Naive thymus-derived CD4-positive, alpha-beta T cell (primary cell): ENCODE measurements at places on chromosomes 11 and 22. TPM values are rescaled to one million over a fixed set of nuclear protein-coding genes. Genes with fewer than 3 reads are reported as not detected.
A peak's percentile ranks its signal among the peaks of the same experiment; 100 is the strongest.

The CHORDC1 gene
- 77.3 TPM for total RNA-seq

- DNase-seq = no peak
These were observed 17.8 kb downstream of the CHORDC1 start for GRCh38 chr11:90204832-90205646.

GRCh38 chr22:42881982-42882656, 25.0 kb upstream of the ARFGAP3 start:
- no peak for DNase-seq

GRCh38 chr11:119352857-119353260, 6.4 kb upstream of the MFRP start:
- no peak for DNase-seq

DNA sequence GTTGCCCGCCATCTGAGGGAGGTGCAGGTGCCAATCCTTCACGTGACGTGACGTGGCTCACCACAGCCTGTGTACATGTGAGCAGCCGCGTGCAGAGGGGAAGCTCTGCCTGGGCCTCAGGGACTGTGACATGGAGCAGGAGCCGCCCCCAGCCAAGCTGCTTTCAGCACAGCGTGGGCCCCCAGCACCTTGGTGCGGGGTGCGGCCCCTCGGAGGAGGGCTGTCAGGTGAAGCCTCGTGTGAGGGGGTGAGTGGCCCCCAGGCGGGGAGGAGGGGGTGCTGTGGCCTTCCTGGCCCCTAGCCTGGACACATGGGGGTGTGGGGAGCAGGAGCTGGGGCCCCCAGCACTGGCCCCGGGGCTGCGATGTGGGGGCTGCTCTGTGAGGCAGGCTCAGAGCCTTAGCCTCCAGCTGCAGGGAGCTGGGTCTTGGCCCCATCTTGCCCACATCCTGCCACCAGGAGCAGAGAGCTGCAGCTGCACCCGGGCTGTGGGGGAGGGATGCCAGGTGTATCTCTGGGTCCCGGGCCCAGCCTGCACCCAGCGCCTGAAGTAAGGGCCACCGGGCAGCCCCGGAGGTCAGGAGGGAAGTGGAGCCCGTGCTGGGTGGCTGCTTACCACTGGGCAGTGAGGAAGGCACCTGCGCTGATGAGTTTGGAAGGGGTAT, at the start of gene ADORA2A:
Gene ADORA2A, plus strand, starts transcription at position 100 of the 665 bp plus-strand sequence. CDS start 5,806 bp downstream, outside the sequence.
- peak; percentile 89 for DNase-seq
